ENCODE measurements at places on chromosomes 1 and 21.

DNA sequence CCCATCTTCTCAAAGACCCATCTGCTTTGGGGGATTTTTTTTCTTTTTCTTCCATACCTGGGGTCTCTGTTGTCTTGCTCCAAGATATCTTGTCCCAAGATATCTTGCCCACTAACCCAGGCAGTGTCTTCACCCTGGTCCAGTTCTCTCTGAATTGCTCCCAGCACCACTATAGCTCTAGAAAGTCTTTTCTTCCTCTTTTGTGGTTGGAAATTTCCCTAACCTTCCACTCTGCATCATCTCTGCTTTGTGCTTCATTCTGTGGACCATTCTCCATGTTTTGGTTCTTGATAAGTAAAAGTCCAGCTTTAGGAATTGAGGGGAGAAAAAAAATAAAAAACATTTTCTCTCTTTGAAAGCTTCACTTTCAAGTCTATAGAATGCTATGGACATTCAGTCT, 20.9 kb downstream of the STYXL2 start:
- DNase-seq = no peak

- no peak for DNase-seq
These were observed 70.1 kb downstream of the TENT5C start for GRCh38 chr1:117675907-117676430.

GRCh38 chr1:84598846-84599741, 24.9 kb upstream of the CTBS start:
- DNase-seq = no peak

DNA sequence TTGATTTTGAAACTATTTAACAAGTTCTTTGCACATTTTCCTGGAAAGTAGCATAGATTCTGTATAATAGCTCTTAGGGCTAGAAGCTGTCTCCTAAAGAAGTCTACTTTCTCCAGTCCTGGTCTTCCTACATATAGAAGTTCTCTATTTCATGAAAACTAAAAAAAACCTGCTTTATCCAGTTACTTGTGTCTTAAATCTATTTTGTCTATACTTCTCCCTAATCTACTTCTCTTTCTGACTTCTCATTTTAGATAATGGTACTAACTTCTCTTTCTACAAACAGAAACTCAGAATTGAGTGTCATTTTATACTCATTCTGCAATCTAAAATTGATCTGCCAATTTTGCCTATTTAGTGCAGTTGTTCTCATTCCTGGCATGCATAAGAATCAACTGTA, 28.7 kb downstream of the PDE4B start:
- DNase-seq = no peak

DNA sequence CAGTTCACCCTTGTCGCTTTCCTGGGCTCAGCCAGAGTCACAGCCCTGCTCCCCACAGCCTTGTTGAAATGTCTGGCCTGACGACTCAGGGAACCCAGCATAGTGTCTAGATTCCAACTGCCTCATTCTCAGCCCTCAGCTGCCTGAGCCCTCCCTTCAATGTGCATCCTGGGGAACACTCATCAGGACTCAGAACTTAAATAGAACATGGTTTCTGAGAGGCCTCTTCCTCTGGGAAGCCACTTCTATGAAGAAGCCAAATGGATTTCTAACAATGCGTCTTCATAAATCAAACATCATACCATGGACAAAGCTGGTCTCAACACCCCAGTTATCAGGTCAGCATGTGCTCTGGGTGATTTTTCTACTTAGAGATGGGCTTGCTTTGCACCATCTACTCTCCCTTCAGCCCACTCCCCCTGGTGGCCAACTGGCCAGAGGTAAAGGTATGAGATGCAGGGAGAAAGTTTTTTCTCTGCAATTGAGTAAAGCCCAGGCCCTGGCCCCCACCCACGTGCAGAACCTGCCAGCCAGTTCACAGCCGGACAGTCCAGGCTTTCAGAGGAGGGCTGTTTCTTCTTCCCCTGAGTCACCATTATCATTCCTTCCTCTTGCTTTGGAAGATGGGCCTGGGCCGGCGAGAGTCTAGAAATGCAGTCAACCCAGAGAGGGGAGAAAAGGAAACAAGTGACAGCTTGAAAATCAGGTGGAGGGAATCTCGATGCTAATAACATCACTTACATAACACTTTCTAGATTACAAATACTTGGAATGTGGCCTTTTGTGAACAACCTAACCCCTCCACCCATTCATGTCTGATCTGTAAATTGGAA, 32.1 kb downstream of the CD244 start:
- DNase-seq = peak; percentile 80

- no peak for DNase-seq
These were observed 472.3 kb upstream of the VAMP3 start for GRCh38 chr1:7298749-7299151.

GRCh38 chr1:175543447-175543846, 199.9 kb downstream of the TNR start:
- no peak for DNase-seq

All from activated naive CD4-positive, alpha-beta T cell treated with Interleukin-2 at 50 U/mL for 16 hours (primary cell).